ENCODE measurements at places on chromosomes 13 and 19.

- DNase-seq, result no peak
Measured at GRCh38 chr13:108120856-108121255, 94.5 kb downstream of the LIG4 start.

GRCh38 chr19:17330262-17331044 is 4.2 kb downstream of the ANO8 start:
- no peak for DNase-seq

DNA sequence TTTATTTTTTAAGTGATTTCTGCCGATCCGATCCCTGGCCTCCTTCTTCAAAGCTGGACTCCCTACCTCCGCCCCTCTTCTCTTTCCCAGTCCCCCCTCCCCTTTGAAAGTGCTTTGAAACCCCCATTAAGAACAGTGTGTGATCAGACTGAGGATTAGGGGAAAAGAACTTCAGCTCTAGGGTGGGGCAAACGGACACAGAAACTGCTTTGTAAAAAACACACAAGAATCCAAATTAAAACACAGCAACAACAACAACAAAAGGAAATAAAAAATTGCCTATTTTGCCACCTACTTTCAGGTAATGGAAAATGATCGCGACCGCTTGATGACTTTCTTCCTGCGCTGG is 1.4 kb downstream of the SPRY2 start:
- no peak for DNase-seq

- no peak for DNase-seq
Measured at GRCh38 chr19:54449701-54450069, 686 bp downstream of the LENG8 start.

DNA sequence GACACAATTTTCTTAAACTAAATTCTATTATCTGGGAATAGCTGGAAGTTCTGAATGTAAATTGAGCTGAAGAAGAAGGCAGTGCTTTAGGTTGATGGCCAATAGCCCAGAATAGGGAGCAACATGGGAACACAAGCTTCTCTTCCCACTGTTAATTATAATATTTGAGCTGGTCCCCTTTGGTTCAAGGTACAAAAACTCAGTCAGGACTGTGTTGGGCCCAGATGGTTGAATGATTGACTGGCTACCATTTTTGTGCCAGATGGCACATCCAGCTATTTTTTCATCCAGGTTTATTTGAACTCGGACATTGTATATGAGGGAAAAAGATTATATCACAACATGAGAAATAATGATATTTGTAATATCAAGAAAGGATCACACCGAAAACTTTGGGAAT is 458.9 kb downstream of the SLITRK1 start:
- no peak for DNase-seq

DNA sequence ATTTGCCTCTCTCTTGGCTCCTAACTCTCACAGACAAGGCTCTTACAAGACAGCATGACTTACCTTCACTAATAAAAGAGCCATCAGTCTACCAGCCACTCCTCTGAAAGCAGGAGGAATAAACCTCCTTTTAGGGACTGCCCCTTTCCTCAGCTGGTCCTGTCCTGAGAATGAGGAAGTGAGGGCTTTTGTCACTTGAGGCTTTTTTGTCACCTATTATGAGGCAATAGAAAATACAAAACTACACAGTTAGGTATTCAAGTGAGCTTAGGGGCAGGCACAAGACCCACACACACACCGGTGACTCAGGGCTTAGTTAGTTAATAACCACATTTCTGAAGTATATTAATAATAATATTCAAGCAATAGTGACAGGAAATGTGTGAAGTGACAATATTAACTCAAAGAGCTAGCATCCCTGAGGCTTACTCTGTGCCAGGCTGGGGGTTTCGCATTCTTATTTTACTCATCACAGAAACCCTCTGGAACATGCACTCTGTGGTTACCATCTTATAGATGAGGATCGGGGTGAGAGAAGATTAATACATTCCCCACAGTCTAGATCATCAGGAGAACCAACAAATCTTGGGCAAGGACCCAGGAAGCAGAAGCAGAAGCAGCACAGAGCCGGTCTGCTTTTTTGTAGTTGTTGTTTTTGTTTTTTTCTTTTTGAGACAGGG is 379.9 kb downstream of the LIG4 start:
- no peak for DNase-seq

- DNase-seq, result peak; percentile 46
Measured at GRCh38 chr19:16001481-16002312, 52.9 kb downstream of the OR10H4 start.

- DNase-seq, result no peak
Measured at GRCh38 chr13:95833719-95834118, 156.8 kb downstream of the DNAJC3 start.

GRCh38 chr13:48600374-48601364 is 53.1 kb upstream of the CYSLTR2 start:
- DNase-seq, result no peak

- no peak for DNase-seq
Measured at GRCh38 chr19:558770-559439, 13.5 kb upstream of the BSG start.

- no peak for DNase-seq
Measured at GRCh38 chr19:21092109-21092508, 10.1 kb downstream of the ZNF714 start.

- DNase-seq, result no peak
Measured at GRCh38 chr19:43743059-43743458, 11.7 kb downstream of the SMG9 start.

DNA sequence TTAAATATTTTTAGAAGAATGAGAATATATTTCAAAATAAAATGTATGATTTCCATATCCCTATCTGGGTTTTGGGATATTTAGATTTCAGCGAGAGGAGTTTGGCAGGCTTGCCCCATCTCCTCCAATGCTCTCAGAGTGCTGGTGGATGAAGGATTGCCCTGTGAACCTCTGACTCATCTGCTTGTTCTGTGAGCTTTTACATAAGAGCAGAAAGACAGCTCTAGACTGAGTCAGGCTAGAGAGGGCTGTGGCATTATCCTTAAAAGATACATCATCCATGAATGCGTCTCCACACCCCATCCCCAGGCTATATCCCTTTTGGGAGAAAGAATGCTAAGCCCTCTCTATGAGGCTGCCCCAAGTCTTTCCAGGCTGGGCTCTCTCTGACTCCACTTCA is 190.6 kb downstream of the TUBA3C start:
- no peak for DNase-seq

DNA sequence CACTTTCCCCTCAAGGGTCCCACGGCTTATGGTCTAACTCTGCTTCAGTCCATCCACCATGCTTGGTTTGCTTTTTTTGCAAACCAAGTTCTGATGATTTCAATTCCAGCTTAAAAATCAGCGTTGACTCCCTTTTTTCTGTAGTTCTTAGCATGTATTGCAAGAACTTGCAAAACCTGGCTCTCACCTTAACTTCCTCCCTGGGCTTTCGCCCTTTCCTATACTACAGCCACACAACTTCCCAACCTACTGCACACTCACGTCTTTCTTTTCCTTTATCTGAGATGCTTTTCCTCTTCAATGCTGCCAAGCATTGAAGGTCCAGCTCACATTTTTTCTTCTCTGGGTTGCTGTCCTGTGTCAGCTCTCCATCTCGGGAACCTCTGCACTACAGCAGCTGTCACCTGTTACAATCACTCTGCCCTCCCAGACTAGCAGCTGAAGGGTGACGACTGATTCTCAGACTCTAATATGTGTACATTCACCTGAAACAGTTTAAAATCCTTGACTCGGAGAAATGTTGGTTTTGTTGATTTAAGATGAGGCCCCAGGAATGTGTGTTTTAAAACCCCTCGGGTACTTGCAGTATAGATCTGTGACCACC is 143.7 kb downstream of the FREM2 start:
- no peak for DNase-seq

DNA sequence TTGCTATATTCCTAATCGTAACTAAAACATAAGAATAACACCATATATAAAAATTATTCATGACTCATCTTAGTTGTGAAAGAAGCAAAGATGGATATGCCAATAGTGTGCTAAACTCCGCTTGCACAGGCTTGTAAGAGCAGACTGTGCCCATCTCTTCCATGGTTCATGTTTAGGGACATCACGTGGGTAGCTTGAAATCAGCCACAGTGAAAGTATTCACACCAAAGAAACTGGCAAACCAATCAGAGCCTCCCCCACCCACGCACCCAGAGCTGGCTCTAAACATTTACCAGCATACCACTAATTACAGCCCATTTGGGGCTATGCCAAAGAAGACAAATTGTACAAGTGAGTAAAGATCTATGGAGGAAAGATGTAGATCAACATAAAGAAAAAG is 147.5 kb downstream of the DIAPH3 start:
- DNase-seq, result no peak

DNA sequence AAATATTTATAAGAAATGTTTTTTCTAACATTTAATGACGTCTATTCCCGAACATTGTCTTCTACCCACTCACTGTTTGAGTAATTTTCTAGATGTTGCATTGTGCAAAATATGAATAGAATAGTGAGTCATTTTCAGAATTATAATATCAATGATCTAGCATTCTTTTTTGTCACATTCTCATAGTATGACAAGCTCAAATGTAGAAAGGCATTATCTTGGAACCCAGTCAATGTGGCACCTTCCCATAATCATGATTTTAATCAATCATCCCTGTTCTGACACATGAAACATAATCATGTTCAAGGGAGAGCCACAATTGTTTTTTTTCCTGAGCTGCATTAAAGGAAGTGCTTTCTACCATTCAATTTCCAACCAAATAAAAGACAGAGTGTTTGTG is 265.8 kb downstream of the OXGR1 start:
- no peak for DNase-seq

DNA sequence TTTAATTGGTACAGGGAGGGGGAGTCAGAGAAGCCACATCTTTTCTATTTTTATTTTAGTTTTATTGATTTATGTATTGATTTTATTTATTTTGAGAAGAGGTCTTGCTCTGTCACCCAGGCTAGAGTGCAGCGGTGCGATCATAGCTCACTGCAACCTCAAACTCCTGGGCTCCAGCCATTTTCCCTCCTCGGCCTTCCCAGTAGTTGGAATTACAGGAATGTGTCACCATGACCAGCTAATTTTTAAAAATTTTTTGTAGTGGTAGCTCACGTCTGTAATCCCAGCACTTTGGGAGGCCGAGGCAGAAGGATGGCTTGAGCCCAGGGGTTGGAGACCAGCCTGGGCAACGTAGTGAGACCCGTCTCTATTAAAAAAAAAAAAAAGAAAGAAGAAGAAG is 4.1 kb downstream of the IL27RA start:
- no peak for DNase-seq

- DNase-seq, result no peak
Measured at GRCh38 chr13:24625331-24625731, 54.9 kb upstream of the ATP12A start.

DNA sequence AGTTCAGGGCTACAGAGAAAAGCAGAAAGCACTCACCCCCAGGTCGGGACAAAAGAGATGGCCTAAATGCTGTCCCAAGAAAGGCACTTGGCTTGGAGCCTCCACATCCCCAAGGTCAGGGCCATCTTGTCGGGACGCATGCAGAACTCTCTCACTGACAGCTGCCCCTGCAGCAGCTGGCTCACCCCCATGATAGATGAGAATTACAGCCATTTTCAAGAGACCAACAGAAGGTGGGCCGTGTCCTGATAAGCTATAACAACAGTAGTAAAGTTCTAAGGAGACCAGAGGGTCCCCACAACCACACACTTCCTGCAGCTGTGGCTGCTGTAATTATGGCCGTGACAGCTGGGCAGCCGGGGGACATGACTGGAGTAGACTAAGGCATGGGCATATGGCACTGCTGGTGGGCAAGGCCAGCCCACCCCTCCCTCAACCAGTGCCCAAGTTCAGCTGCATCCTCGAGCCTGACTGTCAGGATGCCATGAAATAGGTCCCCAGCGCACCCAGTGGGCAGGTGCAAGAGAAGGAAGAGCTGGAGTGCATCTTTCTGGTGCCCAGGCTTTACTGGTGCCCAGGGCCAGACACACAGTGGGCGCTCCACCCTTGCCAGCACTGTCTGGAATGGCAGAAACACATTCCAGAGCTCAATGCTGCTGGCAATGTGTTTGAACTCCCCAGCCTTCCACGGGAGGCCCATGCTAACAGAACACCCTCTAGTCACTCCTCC is 436.7 kb upstream of the ZNF507 start:
- DNase-seq, result no peak

- DNase-seq, result no peak
Measured at GRCh38 chr19:10923260-10924112, 5.0 kb downstream of the YIPF2 start.

DNA sequence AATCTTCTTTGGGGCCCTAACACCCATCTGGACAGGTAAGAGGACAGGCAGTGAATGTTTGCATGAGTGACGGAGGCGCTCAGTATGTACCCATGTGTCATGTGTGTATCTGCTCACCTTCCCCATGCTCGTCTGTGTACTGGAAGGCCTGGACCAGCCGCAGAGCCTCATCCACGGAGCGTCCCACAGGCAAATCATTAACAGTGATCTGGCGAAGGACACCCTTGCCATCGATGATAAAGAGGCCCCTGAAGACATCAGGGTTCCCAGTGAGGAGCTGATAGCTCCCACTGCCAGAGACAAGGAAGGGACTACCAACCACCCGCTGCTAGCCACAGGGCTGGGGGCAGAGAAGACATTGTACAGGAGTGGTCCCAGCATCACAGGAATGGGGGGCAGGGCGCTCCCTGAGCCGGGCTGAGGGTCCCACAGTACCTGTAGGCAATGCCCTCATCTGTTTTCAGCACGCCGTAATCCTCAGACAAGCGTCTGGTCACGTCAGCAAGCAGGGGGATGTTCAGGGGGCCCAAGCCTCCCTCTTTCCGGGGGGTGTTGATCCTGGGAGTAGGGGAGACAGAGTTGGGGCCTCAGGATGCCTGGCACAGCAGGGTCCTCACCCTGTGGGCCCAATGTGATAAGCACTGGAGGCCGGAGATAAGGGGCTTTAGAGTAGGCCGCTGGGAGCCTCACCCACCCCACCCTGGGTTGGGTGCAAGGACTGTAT is 1.7 kb downstream of the PRDX2 start:
- no peak for DNase-seq

- no peak for DNase-seq
Measured at GRCh38 chr19:5676105-5676771, 4.1 kb downstream of the MICOS13 start.

DNA sequence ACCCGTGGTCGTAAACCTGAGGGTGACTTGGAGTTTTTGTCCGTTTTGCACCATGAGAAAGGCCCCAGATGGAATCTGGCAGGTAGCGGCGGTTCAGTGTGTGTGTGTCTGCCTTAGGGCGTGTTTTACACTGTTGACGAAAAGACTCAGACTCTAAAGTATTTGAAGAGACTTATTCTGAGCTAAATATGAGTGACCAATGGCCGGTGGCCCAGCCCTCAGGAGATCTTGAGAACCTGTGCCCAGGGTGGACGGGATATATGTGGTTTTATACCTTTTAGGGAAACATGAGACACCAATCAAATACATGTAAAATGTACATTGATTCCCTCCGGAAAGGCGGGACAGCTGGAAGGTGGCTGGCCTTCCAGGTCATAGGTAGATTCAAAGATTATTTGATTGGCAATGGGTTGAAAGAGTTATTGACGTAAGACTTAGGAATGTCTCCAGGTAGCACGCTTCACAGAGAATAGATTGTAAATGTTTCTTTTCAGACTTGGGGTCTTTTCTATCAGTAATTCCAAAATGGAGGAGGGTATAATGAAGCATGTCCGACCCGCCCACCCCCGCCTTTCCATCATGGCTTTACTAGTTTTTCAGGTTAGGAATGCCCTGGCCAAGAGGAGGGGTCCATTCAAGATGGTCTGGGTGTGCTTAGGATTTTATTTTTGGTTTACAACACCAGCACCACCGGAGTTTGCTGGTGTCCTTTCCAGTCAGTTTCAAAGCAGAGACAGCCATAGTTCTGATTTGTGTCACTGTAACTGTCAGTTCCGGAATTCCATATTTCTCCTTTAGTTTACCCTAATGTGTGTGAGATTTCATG is 1.0 kb upstream of the ZNF529 start:
- DNase-seq, result no peak
